Stimulated activated CD8-positive, alpha-beta memory T cell treated with anti-CD3 and anti-CD28 coated beads, Interleukin-7, amount 100 ng/mL, for 4 hours (primary cell): ENCODE measurements at places on chromosomes 5 and 9.

DNA sequence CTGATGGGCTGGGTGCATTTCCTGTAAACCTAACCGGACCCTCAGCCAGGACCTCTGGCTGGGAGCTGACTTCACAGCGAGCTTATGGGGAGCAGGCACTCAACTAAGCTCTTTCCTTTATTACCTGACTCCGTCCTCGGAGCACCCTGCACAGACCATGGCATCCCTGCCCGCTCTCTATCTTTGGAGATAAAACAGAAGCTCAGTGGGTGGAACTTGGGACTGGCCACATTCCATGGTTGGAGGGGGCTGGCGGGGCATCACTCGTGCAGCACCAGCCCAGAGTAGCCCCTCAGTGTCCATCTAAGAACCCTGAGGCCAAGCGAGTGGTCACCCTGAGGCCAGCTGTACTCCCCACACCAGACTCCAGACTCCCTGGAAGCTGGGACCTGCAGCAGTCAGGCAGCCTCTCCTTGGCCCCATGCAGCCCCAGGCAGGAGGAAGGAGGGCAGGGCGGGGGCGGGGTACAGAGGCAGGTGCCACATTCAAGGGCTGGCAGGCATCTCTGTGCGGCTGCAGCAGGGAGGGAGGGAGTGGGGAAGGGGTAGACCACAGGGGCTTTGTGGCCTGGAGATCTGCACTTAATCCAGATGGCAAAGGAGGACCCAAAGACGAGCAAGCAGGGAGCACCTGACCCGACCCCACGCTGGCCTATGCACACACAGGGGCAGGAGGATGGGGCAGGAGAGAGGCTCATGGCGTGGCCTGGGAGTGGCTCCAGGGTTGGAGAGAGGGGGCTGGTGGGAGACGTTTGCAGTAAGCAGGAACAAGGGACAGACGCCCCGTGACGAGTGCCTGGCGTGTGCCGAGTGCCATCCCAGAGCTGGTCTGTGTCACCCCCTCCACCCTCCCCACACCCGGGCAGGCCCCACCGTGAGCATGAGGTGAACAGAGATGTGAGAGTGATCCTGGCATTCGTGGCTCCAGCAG is 26.1 kb downstream of the GLT6D1 start:
- no peak for DNase-seq

- DNase-seq = no peak
Measured at GRCh38 chr5:4873652-4874051, 266.5 kb upstream of the ADAMTS16 start.

GRCh38 chr5:95848701-95849100 is 26.2 kb upstream of the GLRX start:
- DNase-seq = no peak

DNA sequence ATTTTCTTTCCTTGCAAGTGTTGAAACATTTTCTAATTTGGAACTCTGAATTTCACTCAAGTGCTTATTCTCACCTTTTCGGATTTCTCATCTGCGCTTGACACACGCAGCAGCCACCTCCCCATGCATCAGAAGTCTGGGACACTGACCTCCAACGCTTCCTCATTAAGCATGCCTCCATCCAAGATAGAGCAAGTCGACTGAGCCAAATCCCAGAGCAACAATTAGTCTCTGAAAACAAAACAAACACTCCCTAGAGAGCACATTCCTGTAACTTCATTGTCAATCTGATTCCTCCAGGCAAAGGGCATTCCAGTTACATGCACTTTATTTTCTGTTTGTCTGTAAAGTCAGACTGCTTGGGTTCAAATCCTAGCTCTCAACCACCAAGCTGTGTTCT is 5.7 kb downstream of the CD180 start:
- DNase-seq = no peak

DNA sequence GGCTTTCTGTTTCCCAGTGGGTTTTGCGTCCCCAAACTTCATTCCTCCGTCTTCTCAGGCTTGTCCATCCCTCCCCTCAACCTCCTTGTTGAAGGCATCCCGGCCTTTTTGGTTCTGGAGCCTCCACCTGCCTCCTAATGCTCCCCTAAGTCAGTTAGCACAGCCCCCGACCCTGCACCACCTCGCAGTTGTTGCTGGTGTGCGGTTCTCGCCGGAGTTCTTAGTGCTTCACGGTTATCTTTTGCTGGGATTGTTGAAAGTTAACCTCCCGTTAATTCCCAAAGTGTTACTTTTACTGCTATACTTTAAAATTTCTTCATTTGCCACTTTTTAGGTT is 447 bp downstream of the UBLCP1 start:
- DNase-seq = no peak

DNA sequence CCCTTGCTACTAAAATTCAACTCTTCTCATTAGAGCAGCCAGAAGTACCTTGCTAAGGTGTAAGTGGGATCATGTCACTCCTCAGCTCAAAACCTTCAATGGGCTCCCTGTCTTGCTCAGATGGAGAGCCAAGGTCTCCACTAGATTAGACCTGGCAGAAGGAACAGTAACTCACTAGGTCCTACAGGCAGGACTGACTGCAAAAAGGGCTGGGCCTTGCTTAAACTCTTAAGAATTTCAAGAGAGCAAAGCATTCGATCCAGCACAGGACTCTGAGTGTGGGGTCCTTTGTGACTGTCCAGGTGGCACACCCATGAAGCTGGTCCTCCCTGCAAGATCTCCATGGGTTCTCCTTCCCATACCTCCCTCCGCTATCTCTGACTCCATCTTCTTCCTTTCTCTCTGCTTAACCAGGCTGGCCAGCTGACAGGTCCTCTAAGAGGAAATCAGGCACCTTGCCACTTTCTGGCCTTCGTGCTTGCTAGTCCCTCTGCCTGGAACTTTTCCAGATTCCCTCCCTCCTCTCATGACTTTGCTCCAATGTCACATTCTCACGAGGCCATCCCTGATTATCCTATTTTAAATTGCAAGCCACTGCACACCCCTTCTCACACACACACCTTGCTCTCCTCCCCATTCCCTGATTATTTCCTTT is 70.2 kb downstream of the BASP1 start:
- DNase-seq = no peak

- DNase-seq = no peak
Measured at GRCh38 chr5:150587016-150587415, 53.4 kb upstream of the SYNPO start.
